ENCODE measurements at places on chromosomes 7 and 10.

GRCh38 chr7:144468990-144469732 lies 65.7 kb upstream of the NOBOX start:
- DNase-seq: no peak

DNA sequence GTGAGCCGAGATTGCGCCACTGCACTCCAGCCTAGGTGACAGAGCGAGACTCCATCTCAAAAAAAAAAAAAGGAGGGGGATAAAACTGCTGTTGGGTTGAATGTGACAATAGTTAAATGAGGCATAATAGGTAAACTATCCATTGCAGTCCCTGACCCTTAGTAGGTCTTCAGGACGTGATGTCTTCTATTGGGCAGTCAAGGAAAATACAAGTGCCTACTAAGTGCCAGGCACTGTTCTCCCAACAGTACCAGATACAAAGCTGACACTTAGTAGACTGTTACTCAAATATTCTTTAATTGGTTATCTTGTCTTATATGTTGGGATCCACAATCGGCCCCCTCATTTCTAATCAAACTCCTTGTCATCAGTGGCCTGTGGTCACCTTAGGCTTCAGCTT lies 27.1 kb upstream of the ACSL5 start:
- no peak for DNase-seq

DNA sequence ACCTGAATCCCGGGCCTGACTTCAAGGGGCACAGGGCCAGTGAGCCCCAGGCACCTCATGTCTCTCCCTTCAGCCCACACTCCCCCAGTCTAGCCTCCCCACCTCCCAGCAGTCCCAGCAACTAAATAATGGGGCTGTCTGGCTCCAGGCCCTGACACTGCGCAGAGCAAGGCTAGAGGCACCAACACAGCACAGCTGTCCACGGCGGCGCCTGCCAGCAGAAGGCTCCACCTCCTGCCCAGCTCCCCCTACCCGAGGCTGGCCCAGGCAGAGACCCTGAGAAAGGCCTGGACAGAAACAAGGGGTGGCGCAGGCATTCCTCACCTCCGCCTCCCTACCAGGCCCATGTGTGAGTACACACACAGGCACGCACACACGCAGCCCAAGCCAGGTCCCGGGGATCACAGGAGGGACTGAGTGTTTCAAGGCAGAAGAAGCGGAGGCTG lies 6.1 kb downstream of the KCNH2 start:
- no peak for DNase-seq

DNA sequence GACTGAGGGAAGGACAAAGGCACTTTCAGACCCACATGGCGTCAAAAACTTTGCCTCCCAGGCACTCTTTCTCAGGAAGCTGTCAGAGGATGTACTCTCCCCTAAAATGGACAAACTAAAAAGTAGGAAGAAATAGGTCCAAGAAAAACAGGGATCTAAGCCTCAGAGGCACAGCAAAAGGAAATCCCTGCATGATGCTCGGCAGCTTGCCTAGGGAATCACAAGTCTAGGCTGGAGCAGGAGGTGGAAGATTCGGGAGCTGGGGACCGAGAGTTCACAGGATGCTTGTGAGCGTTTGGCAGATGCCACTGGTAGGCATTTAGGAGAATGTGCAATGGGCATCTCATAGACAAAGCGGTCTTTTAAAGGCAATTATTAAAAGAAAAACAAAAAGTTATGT lies 60.8 kb downstream of the ATXN7L1 start:
- DNase-seq: no peak

DNA sequence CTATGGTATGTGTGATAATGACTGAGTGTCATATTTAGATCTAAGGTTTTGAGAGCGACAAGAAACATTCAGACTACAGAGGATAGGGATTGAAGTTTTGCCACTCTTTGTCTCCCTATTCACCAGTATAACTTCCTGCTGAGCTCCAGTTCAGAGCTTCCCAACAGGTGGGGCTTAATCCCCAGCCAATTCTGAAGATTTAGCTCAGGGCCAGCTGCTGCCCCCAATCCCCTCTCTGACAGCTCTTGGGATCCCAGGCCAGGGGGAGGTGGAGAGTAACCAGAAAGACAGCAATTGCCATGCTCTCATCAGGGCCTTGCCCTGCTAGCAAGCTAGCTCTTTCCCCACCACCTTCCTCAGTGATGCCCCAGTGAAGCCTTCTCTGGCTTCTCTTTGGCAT lies 57.8 kb downstream of the TRIL start:
- DNase-seq: no peak

DNA sequence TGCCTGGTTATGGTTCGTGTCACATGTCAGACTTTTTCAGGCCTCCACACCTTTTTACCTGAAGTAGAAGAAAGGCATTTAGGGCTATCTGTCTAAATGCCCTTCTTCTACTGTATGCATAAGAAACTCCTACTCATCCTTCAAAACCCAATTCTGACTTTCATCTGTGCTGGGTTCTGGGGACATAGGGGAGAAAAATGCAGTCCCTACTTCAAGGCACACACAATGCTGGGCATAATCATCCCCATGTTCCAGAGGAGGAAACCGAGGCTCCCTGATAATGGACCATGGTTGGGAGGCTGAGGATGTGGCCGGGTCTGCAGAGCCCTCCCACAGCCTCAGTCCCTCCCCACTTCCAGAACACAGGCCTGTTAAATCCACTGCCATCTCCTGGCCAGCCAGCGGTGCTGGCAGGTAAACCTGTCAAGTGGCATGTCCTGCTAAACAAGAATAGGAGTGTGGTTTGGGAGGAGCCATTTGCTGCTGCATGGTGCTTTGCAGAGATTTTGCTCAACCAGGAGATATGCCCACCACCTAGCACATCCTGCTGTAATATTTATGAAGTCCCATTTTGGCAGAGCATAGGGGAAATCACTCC lies 32.0 kb downstream of the GRID1 start:
- no peak for DNase-seq

Measured in T1000 (cell line).